ENCODE measurements at places on chromosomes 5 and 9. TPM values are rescaled to one million over a fixed set of nuclear protein-coding genes. Genes with fewer than 3 reads are reported as not detected.

The FGF10 gene
- 0.54 TPM for total RNA-seq

The SHC3 gene
- 7.1 TPM for total RNA-seq

The NPR2 gene
- total RNA-seq = 11.0 TPM

The MARCOL gene
- total RNA-seq = not detected

GRCh38 chr5:13866792-13867191 is 77.7 kb downstream of the DNAH5 start:
- no peak for DNase-seq

The PCDHGA3 gene
- 0.39 TPM for total RNA-seq

The TMEM252 gene
- total RNA-seq = not detected

The MELK gene
- total RNA-seq = 53.1 TPM

DNA sequence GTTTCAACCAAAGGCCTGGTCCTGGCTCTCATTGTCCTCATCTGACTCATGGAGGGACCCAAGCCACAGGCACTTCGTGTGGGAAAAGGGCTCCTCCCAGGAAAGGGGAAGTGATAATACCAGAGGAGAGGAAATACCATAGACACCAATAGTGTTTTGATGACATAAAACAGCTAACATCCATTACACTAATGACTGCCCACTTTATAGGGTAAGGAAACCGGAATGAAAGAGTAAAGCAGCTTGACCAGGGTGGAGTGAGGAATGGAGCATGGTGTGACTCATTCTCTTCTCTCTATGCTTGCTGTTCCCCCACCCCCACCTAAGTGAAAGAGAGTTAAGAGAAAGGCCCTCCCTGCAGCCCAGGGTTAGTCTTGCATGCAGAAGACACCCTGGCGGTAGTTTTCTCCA is 67.4 kb upstream of the HRH2 start:
- DNase-seq = no peak
